CD4-positive, alpha-beta T cell treated with Interleukin-21 for 1 hour (primary cell): ENCODE measurements at places on chromosomes 1 and 21.
A peak's percentile ranks its signal among the peaks of the same experiment; 100 is the strongest.

DNA sequence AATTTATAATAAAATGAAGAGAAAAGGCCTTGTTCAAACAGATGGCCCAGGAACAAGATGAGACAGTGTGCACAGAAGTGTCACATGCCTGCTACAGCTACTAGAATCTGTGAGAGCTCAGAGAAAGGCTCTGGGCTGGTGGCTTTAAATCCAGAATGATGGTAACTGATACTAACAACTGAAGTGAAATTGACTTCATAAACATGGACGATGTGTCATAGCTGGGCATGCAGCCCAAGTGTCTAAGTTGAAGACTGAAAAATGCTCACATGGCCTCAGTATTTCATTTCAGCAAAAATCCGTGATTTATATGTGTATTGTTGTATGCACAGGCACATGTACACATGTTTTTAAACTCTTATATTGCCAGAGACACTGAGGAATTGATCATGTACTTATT lies 208.3 kb upstream of the RUNX1 start:
- no peak for DNase-seq

DNA sequence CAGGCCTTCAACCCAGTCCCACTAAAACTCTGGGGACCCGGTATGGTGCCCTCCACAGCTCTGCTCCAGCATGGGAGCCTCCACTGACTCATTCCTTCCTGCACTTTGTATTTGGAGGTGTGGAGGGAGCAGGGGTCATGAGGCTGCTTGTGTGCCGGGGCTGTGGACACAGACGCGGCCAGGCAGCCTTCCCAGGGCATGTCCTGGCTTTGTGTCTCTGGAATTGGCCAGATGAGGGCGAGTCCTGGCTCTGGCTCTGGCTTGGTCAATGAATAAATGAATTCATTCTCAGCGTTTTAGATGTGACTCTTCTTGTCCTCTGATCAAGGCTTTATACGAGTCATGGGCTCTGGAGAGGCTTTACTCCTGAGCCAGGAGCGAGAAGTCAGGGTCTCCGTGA lies 19.1 kb downstream of the AJAP1 start:
- DNase-seq, result no peak

DNA sequence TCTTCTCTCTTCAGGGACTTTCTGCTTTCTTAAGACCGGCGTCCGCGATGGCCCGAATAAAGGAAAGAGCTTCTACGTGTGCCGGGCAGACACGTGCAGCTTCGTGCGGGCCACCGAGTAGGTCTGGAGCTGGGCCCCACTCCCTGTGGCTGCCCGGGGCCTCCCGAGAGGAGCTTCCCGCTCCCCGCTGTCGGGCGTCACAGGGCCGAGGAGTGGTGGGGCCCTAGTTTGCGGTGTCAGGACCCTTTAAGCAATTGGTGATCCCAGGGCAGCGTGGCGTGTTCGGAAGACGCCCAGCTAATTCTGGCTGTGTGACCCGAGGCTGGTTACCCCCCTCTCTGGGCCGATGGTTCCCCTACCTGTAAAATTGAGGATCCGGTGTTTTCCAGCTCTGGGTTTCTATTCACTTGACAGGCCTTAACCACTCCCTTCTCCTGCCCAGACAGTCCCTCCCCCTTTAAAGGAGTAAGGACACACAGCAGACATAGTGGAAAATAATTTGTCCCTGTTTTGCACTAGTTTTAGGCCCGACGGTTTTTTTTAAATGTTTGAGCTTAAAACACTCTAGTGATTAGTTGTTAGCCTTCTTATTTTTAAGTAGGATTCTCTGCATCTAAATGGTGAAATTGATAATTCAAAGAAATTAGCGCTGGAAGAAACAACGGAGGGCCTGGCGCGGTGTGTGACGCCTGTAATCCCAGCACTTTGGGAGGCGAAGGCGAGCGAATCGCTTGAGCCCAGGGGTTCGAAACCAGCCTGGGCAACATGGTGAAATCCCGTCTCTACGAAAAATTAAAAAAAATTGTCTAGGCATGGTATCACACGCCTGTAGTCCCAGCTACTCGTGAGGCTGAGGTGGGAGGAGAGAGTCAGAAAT lies 553 bp downstream of the TTF2 start:
- DNase-seq, result peak; percentile 65

- no peak for DNase-seq
Measured at GRCh38 chr1:30929944-30930525, 21.5 kb upstream of the SDC3 start.

- no peak for DNase-seq
Measured at GRCh38 chr1:11502516-11502915, 23.6 kb downstream of the DISP3 start.

- DNase-seq, result peak; percentile 43
Measured at GRCh38 chr1:20634594-20635084, 1.4 kb downstream of the PINK1 start.

DNA sequence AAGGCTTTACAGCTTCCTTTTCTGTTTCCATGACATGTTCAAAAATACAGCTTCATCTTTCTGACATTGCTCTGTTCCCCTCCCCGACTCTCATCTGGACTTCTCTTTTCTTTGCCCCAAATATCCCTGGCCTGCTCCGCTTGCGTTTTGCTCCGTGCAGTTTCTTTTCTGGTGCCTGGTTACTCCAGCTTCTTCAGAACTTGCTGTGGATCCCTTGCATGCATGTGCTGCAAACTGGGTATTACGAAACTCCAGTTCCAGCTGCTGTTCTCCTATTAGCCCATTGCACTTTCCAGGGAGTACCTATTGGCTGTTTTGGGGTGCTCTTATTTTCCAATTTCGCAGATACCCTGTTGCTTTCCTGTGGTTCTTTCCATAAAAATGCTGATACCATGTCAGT lies 9.9 kb upstream of the NDC1 start:
- no peak for DNase-seq

GRCh38 chr1:98196012-98196411 lies 275.2 kb upstream of the DPYD start:
- DNase-seq, result no peak

DNA sequence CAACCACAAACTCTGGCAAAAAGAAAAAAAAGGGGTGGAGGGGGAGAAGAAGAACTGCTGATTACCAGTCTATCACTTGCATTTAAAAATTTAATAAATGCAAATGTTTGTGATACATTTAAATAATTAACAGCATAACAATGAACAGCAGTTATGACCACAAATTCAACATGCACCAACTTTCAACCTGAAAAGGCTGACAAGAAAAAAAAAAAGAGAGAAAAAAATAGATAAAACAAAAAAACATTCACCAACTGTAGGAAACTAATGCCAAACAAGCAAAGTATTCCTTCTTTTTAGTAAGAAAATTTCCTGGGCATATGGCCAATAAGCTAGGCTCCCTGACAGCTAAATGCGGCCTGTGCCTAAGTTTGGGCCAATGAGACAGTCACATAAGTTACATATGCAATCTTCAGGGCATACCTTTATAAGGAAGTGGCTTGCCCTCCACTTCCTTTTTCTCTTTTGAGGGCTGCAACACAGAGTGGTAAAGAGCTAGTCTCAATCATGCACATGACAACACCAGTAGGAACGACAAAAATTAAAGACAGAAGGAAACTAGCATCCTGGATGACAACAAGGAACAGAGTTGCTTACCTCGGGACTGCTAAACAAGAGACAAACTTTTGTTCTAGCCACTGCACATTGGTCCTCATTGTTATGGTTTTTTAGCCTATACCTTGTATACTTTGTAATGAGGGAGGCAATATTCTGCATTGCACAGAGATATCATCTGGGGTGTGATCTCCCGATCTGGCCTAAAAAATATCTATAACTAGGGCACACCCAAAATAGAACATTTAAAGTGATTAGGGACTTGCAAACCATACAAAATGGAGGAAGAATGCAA lies 24.2 kb upstream of the PHTF1 start:
- DNase-seq, result peak; percentile 79

GRCh38 chr1:41371630-41372599 lies 10.7 kb downstream of the FOXO6 start:
- DNase-seq, result no peak

GRCh38 chr1:235953801-235954200 lies 87.1 kb upstream of the LYST start:
- DNase-seq, result no peak

DNA sequence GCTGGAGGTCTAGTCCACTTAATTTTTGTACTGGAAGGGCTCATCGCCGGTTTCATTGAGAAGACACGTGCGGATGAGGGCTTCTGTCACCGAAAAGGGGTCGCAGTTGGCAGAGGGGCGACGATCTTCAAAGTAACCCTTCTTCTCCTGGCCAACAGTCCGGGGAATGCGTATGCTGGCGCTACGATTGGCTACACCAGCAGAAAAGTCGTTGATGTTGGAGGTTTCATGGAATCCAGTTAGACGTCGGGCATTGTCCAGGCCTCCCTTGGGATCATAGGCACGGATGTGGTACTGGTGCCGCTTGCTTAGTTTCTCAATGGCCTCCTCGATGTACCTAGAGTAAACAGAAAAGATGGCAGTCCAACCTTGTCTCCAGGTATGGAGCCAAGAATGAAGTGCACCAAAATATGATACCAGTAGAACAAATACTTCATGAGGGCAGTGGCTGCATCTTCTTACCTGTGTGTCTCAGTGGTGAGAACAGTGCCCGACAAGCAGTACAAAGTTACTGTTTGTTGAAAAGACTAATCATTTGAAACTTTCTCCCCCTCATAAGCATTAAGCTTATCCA lies 7.1 kb downstream of the GLUL start:
- no peak for DNase-seq

DNA sequence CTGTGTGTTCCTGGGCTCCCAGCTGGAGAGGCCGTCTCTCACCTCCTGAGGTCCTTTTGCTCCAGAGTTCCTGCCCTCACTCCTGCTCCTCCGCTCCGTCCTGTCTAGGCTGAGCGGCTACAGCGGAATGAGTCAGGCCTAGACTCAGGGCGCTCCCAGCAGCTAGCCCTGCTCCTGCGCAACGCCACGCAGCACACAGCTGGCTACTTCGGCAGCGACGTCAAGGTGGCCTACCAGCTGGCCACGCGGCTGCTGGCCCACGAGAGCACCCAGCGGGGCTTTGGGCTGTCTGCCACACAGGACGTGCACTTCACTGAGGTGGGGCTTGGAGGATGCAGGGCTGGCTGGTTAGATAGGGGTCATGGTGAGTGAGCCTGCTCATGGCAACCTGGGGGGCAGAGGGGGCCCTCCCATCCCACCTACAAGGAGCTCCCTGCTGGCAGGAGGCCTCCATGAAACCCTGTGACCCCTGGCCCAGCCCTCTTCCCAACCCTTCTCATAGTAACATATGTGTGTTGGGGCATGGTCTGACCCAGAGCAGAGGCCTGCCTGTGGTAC lies 15.1 kb downstream of the PSRC1 start:
- DNase-seq, result no peak

DNA sequence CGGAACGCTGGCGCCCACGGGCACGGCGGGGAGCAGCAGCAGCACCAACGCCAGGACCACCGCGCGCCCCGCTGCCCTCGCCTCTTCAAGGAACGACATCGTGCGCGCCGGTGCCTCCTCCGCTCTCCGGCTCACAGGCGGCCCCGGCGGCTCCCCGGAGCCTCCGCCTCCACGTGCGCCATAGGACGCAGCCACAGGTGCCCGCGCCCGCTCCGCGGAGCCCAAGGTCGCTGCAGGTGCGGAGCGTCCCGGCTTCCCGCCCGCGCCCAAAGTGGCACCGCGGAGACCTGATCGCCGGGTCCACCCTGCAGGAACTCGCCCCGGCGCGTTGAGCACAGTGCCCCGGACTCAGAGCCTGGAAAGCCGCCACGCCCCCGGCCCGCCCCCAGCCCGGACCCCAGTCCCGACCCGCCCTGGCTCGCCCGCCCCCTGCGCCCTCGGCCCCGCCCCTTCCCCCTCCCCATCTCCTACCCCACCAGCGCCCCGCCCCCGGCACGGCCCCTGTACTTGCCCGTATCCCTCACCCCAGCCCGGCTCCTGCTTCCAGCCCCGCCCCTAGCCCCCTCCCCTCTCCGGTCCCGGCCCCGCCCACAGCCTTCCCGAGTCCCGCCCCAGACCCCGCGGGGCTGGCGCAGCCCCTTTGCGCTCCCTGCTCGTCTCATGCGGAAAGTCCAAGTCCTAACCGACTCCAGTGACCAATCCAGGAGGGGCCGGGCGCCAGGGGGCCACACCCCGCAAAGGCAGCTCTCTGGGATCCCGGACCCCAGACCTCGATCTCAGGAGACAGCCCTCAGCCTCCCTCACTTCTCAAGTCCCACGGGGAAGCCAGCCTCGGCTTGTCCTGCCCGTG lies at the start of gene MEGF6:
Gene MEGF6 (minus strand): TSS at position 339 of the 850 bp plus-strand sequence. CDS start 240 bp downstream, at position 99.
- DNase-seq, result peak; percentile 66

DNA sequence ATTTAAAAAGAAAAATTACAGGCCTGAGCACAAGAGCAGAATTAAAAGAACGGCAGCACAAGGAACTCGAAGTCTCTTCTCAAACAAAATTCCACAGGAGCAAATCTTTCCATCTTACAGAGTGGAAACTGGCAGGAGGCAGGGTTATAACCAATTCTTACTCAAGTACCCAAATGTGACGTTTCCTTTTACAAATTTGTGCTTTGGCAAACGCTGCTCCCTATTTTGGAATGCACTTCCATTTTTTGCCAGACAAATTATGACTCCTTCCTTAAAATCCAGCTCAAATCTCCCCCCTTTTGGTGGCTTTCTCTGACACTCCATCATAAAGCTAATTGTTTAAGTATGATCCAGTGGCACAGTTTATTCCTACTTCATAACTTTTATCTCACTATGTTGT lies 7.8 kb downstream of the ERI3 start:
- no peak for DNase-seq

DNA sequence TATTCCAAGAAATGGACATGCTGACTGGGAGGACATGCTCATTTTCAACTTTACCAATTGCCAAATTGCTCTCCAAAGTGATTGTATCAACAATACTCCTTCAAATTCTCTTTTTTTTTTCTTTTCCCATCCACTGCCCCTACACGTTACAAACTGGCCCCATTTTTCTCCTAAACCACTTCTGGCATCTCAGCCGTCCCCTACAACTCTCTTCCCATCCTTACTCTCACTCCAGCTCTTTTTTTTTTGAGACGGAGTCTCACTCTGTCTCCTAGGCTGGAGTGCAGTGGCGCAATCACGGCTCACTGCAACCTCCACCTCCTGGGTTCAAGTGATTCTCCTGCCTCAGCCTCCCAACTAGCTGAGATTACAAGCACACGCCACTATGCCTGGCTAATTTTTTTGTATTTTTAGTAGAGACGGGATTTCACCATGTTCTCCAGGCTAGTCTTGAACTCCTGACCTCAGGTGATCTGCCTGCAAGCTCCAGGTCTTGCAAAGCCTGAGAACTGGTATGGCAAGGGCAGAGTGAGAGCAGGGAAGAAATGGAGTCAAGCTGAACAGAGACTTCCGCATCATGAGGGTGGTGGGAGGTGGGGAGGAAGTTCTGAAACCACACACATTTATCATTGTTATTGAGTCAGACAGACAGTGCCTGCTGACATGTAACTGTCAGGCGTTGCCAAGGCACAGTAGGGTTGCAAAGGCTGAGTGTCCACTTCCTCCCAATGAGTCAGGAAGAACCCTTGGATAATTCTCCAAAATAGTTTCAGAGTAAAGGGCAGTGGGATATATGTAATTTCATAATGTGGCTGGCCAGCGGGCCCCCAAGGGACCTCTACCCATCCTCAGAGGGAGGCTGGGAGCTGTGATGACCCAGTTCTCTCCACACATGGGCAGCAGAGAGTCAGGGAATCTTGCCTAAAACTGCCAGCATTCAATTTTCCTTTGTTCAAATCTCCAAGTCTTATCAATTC lies 17.4 kb downstream of the CELA3A start:
- DNase-seq, result peak; percentile 51

- no peak for DNase-seq
Measured at GRCh38 chr21:28496517-28496916, 496.2 kb downstream of the LTN1 start.

GRCh38 chr1:42970143-42970542 lies 11.5 kb upstream of the SLC2A1 start:
- no peak for DNase-seq

GRCh38 chr1:189669846-189670245 lies 807.8 kb downstream of the BRINP3 start:
- no peak for DNase-seq
